ENCODE measurements at places on chromosomes 5 and 9.

DNA sequence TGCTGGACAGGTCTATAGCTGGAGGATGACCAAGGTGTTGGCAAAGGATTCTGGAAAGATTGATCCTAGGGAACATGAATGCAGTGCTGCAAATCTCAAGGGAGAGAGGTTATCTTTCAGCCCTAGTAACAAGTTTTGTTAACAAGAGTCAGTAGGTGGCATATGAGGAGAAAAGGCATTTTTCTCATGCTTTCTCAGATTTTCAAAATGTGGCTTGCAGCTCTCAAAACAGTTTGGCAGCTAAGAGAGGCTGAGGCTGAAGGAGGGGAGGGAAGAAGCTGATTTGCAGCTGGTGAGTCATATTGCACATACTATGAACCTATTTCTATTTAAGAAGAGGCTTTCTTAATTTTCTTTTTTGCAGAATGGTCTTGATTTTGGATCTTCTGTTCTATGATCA is 64.3 kb upstream of the PCA3 start:
- DNase-seq, result no peak

DNA sequence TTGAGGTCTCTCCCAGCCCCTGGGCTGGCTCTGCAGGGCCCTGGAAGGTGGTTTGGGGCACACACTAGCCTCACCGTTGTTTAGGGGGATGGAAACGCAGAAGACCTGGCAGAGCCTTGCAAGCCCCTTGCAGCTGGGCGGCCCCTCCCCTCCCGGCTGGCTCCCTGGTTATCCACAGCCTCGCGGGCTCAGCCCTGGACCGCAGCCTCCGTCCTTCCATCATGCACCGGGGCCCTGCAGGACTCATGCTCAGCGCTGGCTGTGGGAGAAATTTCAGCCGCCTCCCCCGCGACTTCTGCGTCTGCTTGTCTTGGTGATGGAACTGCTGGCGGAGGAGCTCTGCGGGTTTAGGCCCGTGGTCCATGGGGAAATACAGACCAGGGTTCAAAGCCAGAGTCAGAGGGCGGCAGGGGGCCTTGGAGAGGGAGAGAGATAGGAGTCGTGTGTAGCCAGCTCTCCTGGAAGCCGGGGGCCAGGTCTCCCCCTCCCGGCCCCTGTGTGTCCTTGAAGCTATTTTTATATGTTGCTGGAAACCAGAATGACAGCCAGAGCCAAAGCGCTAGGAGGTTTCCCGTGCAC is 75.8 kb upstream of the IER5L start:
- no peak for DNase-seq

GRCh38 chr9:128383791-128384190 is 12.6 kb downstream of the URM1 start:
- DNase-seq, result no peak

DNA sequence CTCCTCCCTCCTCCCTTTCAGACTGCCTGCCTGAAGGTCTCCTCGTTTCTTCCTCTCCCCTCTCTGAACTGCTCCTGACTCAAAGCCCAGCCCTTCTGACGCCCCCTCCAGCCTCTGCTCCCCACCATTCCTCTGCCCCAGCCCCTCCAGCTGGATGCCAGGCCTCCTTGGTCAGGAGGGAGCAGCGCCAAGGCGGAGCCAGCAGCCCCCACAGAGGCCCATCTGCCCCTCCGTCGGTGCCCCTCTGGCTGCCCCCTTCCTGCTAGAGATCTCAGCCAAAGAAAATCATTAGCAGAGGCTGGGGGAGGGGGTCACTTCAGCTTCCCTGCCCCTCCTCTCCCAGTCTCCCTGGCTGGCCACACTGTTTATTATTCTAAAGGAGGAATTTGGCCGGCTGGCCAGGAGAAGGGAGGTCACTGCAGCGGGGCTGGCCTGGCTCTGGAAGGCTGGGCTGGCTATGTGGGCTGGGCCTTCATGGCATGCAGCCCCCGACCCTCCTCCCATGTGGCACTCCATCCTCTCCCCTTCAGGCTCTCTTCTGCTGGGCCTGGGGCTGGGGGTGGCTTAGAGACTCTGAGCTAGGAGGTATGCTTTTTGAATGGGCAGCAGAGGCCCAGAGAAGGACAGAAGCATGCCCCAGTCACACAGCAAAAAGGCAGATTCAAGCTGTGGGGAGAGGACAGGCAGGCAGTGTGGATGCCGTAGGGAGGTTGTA is 16.9 kb downstream of the PDGFRB start:
- DNase-seq, result peak; percentile 49

- peak; percentile 38 for DNase-seq
These were observed 211.4 kb downstream of the HCN1 start for GRCh38 chr5:45484781-45485180.

GRCh38 chr9:134723037-134723436 is 81.4 kb downstream of the COL5A1 start:
- DNase-seq, result no peak

- DNase-seq, result no peak
These were observed 205.6 kb downstream of the TAF11L14 start for GRCh38 chr5:17839848-17840247.

GRCh38 chr9:133273819-133274218 is 1.2 kb downstream of the ABO start:
- DNase-seq, result no peak

DNA sequence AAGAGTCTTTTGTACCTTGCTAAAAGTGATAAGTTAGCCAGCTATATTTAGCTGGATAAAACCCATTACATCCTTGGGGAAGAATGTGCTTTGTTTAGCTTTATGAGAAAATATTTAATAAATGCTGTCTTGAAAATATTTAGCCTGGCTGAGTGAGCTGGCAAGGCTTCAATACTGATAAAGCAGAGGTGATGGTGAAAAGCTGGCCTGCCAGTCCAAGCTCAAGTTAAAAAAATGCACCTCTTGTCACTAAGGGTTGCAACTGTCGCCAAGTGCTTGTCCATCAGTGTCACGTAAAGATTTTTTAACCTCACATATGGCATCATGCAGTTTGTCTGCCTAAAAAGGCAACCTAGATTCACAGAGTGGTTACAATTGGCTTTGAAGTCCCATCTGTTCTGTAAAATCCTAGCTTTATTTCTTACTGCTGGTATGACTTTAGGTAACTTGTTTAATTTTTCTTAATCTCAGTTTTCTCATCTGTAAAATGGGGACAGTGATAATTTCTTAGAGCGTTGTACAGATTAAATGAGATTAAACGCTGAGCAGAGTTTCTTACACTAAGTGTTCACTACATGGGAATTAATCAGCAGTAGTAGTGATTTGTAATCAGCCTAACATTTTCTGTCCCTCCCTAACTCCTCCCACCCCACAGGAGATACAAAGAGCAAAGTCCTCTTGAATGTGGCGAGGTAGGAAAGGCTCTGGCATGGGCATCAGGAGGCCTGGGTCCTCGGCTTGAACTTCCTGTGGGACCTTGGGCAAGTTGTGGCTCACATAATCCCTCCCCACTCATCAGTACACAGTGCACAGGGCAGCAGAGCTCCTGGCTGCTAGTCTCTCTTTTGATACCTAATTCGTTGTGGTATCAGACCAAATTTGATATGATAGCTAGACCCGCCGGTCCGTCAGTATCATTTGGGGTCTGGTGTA is 48.7 kb downstream of the PIK3R1 start:
- DNase-seq, result no peak

Data from NCI-H446 (cell line).